ENCODE measurements at places on chromosomes 4 and X.

GRCh38 chrX:139739138-139739537, 31.2 kb upstream of the MCF2 start:
- DNase-seq, result peak; percentile 5

- peak; percentile 57 for DNase-seq
These were observed at the start of gene GPC3 for GRCh38 chrX:133985164-133985966. Gene GPC3 (minus strand): TSS chrX:133985594.

DNA sequence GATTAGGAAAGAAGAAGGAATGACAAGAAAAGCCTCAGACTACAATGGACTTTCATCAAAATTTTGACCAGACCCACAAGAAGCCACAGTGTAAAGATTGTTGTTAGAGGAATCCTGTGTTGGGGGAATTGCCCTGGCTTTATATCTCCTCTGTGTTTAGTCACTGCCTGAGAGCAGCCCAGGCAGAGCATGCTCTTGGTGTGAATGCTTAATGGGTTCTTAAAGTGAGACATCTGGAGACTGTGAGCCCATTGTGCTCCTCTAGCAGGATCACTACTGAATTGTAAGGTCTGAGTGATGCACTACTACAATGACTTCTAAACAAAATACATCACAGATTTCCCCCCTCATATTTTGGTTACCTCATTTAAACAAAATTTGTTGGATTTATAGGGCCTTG, 1860.5 kb upstream of the ADGRL3 start:
- no peak for DNase-seq

- no peak for DNase-seq
These were observed 71.9 kb upstream of the WDR1 start for GRCh38 chr4:10188400-10189004.

DNA sequence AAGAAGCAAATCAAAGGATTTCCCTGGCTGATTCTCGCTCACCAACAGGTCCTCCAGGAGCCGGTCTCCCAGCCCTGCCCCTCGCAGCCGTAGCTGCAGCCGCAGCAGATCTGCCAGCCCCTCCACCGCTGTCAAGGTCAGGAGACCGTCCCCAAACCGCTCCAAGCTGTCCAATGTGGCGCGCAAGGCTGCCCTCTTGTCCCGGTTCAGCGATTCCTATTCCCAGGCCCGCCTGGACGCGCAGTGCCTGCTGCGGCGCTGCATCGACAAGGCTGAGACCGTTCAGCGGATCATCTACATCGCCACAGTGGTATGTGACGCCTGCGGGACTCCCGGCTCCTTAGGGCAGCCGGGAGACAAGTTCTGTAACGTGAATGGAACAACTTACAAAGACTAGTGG, 25.6 kb downstream of the SPATA18 start:
- DNase-seq, result no peak

DNA sequence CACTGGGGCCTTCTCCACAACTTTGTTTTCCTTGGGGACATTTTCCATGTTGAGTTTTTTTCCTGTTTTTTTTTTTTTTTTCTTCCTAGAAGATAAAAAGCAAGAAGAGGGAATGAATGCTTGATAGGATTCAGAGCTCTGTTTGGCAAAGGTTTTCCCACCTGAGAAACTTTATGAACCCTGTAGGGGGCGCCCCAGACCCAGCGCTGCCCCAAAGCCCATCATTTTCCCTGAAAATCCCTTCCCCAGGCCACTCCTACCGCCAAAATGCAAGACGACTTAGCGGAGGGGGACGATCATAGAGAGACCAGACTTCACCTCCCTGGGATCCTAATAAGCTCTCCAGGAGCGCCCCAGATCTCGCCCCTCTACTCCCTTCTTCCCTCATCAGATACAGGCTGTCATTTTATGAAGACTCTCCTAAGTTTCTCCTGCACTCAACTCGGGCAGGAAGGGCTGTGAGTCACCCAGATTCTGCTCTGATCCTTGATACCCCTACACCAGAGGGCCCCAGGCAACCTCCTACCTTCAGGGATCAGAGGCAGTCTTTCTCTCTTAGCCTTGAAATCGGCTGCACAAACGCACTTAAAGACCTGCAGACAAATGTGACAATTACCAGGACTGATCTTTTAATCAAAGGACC, 1.4 kb downstream of the BEX5 start:
- peak; percentile 32 for DNase-seq

DNA sequence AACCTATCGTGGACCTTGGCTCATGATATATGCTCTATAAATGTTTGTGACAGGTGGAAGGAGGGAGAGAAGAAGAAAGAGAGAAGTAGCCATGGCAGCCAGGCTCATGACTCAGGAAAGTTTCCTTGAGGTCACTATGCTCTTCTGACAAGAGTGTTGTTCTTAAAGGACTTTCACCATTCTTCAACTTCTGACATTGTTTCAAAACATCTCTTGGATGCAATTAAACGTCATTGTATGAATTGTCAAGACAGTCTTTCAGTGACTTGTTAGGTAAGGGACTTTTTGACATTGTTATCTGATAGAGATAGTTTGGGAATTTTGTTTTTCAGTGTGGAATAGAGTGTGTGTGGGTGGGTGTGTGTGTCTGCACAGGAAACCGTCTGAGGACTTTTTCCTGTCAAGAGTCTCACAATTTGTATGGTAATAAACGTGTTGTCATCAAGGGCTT, 617.0 kb downstream of the MID1IP1 start:
- DNase-seq, result no peak

DNA sequence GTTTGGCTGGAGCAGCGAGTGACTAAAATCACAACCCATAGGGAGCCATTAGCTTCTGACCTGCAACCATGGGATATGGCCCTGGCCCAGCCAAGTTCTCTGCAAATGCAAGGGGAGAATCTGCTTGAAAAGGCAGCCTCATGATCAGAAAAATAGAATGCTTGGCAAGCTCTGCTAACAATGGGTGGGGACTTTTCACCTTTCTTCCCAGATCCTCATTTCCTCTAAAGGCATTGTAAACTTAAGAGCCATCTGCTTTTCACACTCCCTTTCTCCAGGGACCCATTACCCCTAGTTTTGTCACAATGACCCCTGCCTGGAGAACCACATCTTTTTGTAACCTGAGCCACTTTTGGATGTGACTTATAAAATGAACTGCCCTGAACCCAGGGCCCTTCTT, 104.3 kb downstream of the PARM1 start:
- DNase-seq, result no peak

DNA sequence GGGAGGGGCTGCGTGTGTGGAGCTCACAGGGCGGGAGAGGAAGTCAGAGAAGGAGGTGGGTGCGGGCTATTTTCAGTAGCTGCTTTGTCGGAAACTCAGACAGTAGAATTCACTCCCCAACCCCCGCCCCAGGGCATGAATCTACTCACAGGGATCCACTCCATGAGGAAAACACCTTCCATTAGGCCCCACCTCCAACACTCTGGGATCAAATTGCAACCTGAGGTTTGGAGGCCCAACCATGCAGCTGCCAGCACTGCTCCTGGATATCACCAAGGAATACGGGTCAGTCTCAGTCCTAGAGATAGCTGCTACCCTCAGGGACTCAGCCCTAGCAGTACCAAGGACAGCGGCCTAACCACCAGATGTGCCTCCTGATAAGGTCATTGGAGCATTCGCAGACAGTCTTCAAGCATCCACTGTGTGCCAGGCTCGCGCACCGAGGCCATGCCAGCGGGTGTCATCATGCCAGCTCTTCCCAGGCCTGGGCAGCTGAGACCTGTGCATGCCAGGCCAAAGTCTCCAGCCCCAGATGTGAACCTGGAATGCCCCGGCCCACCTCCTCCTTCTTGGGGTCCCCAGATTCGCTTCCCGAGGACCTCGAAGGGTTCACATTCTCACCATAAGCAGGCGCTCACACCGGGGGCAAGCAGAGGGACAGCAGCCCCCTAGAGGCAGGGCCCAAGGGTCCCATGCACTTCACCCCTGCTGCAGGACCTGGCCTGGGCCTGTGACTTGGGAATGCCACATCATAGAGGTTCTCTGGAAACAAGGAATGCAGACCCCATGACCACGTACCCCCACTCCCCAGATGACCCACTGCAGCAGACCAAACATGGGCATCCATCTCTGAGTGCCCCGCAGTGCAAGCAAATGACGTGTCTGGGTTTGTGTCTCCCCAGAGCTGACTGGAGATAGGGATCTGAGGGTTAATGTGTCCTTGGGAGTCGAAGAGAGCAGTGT, 102.3 kb downstream of the ADRA2C start:
- no peak for DNase-seq

Data from CD4-positive, alpha-beta T cell treated with Interleukin-17A for 4 hours (primary cell).